ENCODE measurements at places on chromosomes 7 and 10. TPM values are rescaled to one million over a fixed set of nuclear protein-coding genes. Genes with fewer than 3 reads are reported as not detected.

The MNX1 gene
- polyA plus RNA-seq = 4.5 TPM

The MINDY4 gene
- 3.6 TPM for polyA plus RNA-seq

The PDE6C gene
- not detected for polyA plus RNA-seq

The HTR5A gene
- polyA plus RNA-seq = not detected

The NODAL gene
- not detected for polyA plus RNA-seq

The ACTL6B gene
- not detected for polyA plus RNA-seq

The WDR11 gene
- polyA plus RNA-seq = 34.4 TPM

DNA sequence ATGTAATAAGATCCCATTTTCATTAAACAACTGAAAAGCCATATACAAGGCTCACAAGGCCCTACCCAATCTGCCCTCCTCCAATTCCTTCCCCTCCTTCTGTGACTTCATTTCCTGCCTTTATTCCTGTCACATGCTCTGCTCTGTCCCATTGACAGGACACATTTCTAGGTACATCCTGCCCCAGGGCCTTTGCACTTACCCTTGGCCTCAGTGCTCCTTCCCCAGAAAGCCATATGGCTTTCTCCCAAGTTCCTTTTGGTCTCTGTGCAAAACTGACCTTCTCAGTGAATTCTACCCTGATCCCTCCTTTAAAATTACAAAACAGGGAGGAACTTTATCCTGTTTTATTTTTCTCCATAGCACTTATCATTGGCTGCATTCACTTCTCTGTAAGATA is 40.0 kb downstream of the KCNMA1 start:
- DNase-seq = no peak

- DNase-seq = no peak
These were observed 90.6 kb downstream of the ARID5B start for GRCh38 chr10:61992059-61992460.

- peak; percentile 94 for DNase-seq
These were observed 33.1 kb downstream of the GPRIN2 start for GRCh38 chr10:46523119-46523961.

DNA sequence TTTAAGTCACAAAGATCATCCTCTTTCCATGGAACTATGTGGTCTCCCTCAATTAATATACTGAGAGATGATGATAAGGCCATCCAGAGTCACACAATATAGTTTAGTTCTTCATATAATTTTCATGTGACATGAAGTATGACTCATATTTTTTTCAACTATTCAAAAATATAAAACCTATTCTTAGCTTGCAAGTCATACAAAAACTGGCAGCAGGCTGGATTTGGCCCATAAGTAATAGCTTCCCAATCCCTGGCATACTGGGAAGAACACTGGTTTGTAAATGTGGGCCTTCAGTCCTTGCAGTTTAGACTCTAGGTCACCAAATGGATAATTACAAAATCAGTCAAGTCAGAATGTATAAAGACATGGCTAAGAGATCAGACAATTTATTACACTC is 356.6 kb downstream of the PPP1R3A start:
- no peak for DNase-seq

- DNase-seq = no peak
These were observed 7.0 kb downstream of the LHPP start for GRCh38 chr10:124468624-124469023.

DNA sequence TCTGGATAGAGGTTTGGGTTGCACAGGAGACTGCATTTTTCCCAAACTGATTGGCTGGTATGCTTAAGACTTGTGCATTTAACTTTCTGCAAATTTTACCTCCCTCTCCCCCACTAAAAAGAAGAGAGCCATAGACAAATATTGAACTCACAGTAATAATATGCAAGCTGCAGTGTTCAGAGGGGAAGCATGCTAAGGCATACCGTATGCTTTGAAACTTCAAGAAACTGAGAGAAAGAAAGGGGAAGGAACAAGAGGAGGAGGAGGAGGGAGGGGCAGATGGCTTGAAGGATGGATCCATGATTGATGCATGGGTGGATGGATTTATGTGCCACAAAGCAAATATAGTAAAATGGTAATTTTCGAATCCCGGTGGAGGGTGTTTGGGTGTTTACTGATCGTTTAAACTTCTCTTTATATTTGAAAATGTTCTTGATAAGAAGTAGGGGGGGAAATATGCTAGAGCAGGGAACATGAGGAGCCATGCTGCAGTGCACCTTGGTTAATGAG is 7.8 kb upstream of the KLF6 start:
- no peak for DNase-seq

DNA sequence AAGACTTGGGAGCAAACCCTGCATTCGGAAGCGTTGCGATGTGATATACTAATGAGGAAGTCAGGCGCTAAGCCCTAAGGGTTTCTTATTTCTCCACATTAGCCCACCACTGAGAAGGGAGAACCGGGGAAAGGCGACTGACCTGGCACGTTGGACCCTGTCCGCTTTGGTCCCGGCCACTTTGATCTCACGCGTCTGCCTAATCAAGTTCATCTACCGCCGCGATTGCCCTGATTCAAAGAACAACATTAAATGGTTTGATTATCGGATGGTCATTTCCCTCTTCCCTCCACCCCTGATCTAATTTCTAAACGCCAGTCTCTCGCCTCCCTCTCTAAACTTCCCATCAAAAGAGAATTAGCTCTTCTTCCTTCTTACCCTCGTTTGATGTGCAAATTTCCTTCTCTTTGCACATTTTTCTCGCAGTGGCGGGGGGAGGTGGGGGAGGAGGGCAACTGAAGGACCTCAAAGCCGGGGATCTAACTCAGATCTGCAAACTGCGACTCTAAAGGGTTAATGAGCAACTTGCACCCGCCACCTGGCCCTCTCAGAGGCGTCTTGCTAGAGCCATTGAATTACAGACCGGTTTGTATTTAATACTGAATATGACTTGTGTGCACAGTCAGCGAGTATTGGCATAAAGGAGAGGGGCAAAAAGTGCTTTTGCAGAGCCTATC is 687 bp upstream of the DKK1 start:
- peak; percentile 39 for DNase-seq

- DNase-seq = no peak
These were observed 14.6 kb downstream of the C10orf71 start for GRCh38 chr10:49313501-49314070.

GRCh38 chr7:149559711-149560110 is 62.1 kb upstream of the ZNF746 start:
- no peak for DNase-seq

- DNase-seq = no peak
These were observed 27.9 kb downstream of the LRRC20 start for GRCh38 chr10:70354556-70354955.

DNA sequence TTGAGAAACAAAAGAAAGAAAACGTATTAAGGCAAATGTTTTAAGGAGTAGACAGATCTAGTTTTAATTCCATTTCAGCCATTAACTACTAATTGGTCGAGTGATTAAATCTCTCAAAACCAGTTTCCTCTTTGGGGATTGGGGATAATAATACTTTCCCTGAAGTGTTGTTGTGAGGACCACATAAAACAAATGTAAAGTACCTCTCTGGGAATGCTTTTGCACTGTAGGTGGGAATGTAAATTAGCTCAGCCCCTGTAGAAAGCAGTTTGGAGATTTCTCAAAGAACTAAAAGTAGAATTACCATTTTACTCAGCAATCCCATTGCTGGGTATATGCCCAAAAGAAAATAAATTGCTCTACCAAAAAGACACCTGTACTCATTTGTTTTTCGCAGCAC is 36.0 kb upstream of the PPP1R3C start:
- DNase-seq = no peak

GRCh38 chr10:65660006-65660405 is 1265.8 kb upstream of the LRRTM3 start:
- no peak for DNase-seq

DNA sequence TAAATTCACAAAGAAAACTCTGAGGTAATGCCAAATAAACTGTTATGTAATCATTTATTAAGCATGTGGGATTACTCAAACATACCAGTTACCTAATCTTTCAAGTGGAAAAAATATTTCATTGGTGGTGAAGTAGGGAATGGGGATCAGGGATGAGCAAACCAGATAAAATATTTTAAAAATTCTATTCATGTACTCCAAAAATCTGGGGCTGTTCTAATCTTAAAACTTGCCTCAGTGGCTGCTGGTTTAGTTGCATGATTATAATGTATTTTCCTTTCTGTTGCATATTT is 19.5 kb downstream of the LMOD2 start:
- no peak for DNase-seq

GRCh38 chr10:14555807-14556206 is 218.9 kb downstream of the FAM107B start:
- no peak for DNase-seq

- peak; percentile 14 for DNase-seq
These were observed 441 bp downstream of the FBH1 start for GRCh38 chr10:5890452-5890915.

DNA sequence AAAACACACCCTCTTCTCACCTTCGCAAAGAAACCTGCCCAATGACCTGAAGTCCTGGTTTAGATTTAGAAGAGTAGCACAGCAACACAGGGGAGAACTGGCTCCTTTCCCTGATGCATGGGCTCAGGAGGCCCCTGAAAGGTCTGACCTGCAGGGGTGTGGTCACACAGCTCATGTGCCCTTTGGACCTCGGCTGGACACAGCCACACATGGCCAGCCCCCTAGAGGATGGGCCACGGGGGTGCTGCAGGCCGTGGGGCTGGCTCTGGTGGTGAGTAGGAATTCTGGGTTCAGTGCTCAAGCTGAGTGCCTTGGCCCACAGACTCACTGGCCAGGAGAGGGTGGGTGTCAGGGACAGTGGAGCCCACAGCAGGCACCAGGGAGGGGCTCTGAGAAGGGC is 118.5 kb upstream of the ADCY1 start:
- no peak for DNase-seq

Measured in A549 (cell line).